ENCODE measurements at places on chromosomes 4 and X.
A peak's percentile ranks its signal among the peaks of the same experiment; 100 is the strongest.

DNA sequence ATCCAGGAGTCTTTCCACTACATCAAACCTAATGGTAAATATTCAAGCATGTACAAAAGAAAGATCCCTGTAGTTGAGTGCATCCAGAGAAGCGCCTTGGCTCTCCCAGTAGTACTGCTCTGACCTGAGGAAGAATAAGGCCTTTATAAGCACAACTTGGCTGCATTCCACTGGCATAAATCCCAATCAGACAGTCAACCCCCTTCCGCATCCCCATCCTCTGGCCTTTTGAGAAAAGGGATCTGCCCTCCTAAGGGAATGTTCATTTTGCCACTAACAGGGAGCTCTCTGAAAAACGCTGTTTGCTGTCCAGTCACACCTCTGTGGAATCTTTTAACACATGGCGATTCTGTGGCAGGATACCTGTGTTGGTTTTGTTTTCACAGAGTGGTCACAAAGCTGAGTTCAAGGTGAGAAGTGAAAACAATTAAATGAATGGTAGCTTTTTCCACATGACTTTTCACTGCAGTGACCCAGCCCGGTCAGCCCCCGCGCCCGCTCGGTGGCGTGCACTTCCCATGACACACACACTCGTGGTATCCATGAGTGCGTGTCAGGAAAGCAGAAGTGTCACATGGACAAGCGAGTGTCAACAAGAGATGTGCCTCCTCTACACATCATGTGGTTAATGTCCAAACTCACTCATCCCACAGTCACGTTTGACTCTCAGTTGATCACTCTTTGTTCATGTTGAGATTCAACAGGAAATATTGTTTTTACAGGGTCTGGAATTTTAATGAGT is 112.2 kb upstream of the ENPP6 start:
- peak; percentile 29 for DNase-seq

DNA sequence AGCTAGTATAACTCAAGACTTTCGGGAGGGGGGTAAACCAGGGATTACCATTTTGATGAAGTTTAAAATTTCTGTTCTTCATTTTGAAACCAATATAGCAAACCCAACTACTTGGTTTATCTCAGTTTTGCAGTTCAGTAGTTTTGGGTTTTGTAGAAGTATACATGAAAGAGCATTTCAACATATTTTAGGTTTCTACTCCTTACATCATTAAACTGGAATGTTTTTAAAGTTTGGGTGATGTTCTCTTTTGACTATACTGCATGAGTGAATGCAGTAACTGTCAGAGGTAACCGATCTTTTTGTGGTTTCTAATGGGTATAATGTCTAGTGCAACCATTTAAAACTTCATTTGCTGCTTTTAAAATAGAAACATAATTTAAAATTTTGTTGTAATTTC is 248.3 kb upstream of the MAD2L1 start:
- no peak for DNase-seq

DNA sequence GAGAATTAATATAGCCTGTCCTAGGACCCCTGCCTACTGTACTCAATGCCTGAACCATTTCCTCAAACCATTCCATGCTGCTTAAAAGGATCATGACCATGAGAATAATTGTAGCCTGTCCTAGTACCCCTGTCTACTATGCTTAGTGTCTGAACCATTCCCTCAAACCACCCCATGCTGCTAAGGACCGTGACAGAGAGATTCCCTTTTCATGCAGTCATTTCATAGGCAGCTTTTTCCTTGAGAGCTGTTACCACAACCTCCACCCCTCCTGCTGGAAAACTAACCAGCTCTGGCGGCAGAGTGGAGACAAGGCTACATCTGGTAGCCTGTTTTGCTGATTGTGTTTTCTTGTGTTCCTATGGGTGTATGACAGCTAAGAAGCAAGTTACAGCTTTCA is 174.9 kb upstream of the SMARCAD1 start:
- no peak for DNase-seq

DNA sequence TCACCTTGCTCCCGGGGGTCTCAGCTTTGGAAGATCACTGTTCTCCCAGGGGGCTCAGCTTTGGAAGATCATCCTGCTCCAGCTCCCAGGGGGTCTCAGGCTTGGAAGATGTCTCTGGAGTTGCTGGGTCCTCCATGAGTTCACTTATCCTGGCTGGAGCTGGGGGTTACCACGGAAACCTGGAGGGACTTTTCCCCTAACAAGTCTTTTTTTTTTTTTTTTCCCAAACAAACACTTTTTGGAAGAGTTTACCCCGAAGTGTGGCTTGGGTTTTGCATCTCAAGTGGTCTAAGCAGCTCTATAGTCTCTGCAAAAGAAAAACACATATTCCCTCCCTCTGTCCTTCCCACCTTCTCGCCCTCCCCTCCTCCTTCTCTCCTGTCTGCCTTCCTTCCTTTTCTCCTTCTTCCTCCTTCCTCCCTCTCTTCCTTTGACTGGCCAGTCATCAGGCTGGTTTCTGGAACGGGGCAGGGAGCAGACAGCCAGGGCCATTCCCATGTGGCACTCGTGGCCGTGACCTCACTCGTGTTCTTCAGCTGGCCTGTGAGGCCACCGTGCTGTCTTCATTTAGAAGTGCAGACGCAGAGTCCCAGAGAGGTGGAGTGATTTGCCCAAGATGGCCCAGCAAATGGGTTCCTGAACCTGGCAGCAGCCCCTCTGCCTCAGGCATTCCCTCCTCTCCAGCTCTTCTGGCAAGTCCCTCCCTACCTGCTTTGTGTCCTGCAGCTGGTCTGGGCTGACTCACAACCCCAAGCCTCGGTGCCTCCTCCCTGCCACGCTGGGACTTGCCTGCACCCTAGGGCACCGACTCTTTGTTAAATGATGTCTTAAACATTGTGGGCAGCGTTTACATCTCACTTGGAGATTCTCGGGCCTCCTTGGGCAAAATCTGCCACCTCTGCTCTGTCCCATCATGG is 25.9 kb upstream of the HMX1 start:
- no peak for DNase-seq

DNA sequence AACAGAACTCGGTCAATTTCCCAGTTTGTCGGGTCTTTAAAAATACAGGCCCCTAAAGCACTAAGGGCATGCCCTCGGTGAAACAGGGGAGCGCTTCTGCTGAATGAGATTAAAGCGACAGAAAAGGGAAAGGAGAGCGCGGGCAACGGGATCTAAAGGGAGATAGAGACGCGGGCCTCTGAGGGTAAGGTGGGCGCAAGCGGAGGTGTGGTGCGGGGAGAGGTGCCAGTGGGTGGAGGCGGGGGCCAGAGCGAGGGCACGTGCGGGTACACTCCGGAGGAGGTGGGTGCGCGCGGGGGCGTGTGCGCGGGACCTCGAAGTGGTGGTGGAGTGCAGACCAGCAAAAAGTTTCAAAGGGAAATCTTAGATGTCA is 787 bp upstream of the TET2 start:
- DNase-seq, result no peak

- no peak for DNase-seq
Measured at GRCh38 chr4:103289186-103289585, 91.0 kb upstream of the CENPE start.

DNA sequence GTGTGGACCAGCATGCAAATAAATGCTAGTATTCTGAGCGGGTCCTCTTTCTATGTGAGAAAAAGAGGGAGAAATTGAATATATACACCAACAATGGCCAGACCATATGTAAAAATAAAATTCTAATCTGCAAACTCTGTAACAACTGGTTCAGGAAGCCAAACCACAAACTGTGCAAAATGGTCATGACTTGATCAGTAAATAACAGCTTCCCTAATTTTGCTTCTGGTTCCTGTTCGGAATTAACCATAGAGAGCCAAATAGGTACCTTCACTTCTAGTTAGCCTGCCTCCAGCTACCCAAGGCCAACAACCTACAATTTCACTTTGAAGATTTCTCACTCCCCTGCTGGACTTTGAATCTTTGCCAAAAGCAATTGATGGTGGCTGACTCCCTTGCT is 1313.2 kb downstream of the ADGRL3 start:
- no peak for DNase-seq

All from astrocyte (in vitro differentiated cells and primary cell).